ENCODE measurements at places on chromosomes 11 and 22.

DNA sequence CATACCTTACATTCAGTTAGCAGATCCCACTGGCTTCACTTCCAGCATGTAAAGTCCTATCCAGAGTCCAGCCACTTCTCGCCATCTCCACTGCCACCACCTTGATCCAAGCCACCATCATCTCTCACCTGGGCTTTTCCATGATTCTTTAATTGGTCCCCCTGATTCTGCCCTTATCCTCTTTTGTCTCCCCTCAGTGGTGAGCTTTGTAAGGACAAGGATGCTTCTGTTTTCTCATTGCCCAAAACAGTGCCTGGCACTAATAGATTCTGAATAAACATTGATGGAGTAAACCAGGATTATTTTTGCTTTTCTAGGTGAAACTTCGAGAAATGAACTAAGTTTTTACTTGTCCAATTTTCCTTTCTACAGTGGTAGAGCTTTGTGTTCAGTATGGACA lies 4.4 kb downstream of the POLA2 start:
- no peak for DNase-seq

DNA sequence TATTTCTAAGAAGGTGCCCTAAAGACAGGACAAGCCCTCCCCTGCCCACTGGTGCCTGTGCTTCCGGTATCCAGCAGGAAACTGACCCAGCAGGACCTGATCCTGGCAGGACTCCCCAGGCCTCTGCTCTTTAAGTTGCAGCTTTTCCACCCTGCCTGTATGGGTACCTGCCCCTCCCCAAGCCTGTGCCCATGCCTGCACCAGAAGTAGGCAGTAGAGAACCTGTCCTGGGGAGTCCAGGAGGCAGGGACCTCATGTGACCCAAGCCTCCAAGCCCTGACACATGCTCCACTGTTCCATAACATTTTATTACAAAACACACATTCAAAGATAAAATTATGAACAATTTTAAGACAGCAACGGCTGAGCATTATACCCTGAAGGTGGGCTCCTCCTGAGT lies 14.2 kb downstream of the CWC15 start:
- no peak for DNase-seq

- DNase-seq = no peak
These were observed 143.2 kb upstream of the TRPC6 start for GRCh38 chr11:101726988-101727387.

- peak; percentile 23 for DNase-seq
These were observed 99.3 kb upstream of the RRM1 start for GRCh38 chr11:3995307-3995706.

DNA sequence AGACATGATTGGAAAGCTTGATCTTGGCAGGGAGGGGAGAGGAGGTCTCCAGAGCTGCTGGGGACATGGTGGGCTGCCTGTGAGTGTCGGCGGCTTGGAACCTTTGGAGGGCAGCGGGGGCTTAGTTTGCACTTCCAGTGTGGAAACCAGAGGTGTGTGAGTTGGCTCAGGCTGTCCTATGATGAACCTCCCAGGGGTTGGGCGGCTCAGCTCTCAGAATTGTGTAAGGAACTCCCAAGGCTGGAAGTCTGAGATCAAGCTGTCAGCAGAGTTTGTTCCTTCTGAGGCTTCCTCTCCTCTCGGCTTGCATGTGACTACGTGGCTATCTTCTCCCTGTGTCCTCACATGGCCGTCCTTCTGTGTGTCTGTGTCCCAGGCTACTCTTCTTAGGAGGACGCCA lies 87.9 kb upstream of the B3GAT1 start:
- no peak for DNase-seq

DNA sequence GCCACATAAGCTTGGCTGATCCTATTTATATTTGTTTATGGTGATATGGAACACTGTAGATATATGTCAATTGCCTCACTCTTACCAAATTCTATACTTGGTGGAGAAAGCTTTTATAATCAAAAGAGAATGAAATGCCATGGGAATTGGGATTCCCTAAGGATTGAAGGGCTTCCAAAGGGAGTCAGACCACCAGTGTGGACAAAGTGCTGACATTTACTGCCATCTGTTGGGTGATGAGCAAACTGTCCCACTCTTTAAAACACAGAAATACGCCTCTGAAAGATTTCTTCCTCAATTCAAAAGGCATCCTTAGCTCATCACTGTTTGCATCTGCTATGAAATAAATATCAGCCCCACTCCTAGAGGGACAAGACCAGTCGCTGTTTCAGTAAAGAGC lies 7.1 kb downstream of the SLC1A2 start:
- no peak for DNase-seq

DNA sequence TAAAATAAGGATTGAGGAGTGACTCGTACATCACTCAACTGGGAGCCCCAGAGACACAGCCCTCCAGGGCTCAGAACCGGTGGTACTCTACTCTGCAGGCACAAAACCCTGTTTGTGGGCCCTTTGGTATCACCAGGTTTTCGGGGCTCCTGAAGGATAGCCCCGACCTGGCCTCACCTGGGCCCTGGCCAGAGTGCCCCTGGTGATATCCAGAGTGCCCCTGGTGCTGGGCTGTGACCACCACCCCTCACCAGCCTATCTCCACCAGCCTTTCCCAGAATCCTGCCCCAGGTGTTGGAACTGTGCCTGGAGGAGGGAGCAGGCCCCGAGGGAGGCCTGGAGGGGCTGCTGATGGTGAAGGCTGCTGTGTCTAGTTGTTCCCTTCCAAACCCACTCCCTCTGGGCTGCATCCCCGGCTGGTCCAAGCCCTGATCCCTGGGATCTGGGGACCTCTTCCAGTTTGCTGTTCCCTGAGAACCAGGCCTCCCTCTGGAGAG lies 2.2 kb upstream of the GGT5 start:
- DNase-seq = no peak

DNA sequence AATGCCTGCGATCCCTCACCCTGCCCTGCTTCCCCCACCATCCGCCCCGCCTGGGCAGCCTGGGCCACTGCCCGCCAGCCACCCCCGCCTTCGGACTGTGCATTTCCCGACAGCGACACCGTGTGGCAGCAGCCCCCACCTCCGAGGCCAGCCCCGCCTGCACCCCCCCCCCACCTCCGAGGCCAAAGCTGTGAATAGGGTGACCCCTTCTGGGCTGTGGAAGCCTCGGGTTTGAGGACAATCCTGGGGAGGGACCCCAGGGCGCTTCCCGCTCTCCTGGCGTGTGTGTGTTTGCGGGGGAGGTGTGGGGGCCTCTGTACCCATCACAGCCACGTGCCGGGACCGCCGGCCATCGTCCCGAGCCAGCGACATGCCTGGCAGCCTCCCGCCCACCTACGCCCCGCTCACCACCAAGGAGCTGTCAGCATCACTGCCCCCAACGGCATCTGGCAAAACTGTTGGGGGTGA lies 33.8 kb upstream of the PPARA start:
- peak; percentile 42 for DNase-seq

All from foreskin keratinocyte (primary cell).